Activated CD4-positive, alpha-beta T cell treated with anti-CD3 and anti-CD28 coated beads, Interleukin-2, amount 50 U/mL, for 24 hours (primary cell): ENCODE measurements at places on chromosomes 1 and 21.

- DNase-seq: no peak
Measured at GRCh38 chr1:162080472-162081015, 11.1 kb downstream of the NOS1AP start.

- no peak for DNase-seq
Measured at GRCh38 chr1:160411271-160412027, 11.1 kb downstream of the VANGL2 start.

GRCh38 chr1:116345843-116346242, 27.2 kb upstream of the ATP1A1 start:
- DNase-seq: no peak

DNA sequence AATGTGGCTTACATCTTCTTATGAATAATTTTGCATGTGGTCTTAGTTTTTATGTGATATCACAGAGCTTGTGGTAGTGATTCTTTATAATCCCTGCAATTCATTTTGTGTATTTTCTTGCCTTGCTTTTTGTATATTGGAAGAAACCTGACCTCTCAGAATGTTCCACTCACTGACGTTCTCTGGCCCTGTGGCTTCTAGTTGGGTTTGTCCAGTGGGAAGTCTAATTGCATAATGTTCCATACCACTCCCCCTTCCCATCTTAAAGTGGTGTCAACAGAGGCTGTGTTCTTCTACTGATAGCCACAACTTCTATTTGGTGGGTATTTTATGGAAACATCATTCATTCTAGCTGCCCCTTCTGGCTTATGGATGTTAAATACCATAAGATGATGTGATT, 225.3 kb downstream of the BACH1 start:
- no peak for DNase-seq
